Skin of body (tissue), 3 donors: ENCODE measurements at places on chromosomes 12 and 14.

DNA sequence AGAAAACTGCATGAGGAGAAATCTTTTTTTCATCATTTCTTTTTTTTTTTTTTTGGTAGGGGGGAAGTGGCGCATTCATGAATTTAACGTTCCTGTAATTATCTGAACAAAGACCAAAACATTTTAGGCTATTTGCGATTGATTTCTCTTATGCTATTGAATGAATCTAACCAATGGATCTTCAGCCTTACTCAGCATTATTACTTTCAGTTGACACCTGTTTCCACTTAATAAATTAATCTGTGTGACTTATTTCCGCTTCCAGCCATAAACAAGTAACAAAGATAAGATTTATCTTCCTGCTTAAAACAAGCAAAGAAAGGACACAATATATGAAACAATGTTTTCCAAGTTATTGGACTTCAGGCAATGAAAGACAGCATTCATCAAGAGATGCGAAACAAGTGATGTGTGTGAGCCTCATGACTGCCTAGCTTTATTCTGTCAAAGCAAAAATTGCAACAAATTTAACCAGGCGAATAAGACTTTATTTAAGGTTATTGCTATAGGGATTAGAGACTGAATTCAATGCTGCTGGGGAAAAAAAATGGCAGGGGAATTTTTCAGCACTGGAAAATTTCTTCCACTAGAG is 1026.9 kb downstream of the LRFN5 start:
- no peak for DNase-seq

DNA sequence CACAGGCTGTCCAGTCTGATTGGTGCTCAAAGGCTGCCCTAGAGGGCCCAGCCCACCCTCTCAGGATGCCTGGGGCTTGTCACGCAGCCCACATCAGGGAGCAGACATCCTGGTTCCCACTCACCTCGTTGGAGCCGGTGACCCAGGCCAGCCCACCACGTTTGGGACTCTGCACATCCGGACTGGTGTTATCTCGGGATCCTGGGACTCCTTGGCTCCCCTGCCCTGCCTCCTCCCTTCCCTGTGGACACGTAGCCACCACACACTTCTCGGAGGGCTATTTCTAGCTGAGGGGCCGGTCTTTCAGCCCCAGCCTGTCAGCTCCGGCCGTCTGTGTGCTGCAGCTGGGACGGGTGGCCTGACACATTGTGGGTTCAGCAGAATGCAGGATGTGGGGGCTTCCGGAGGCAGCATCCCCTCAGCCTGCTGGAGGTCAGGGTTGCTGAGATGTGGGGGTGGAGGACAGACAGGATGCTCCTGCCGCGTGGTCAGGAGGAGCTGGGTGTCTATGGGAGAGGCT is 12.8 kb upstream of the FGF23 start:
- no peak for DNase-seq

GRCh38 chr12:95017482-95017881 is 14.0 kb upstream of the NDUFA12 start:
- no peak for DNase-seq

- no peak for DNase-seq
These were observed 2.9 kb downstream of the MYL2 start for GRCh38 chr12:110917467-110917866.

DNA sequence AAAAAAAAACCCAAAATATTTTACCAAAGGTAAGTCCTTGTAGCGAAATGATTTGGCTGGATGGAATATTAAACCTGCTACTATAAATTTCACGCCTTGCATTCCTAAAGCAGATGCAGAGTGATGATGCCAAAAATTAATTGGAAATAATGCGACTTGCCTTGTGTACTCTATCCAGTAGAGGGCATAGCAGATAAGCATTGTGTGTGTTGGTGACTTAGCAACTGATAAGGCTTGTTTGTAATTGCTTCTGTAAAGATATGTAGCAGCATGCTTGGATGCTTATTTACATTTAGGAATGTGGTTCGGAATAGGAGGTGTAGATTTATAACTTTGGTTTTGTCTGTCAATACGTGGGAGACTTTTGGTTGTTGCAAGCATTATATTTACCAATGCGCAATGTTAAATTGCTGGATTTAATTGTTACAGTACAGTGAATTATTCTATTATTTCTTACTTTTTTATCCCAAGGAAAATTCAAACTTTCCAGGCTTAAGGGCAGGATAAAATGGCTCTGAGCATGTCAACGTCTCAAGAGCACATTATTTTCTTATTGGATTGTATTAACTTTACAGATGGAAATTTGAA is 80.5 kb downstream of the TMEM260 start:
- DNase-seq, result peak; percentile 53

DNA sequence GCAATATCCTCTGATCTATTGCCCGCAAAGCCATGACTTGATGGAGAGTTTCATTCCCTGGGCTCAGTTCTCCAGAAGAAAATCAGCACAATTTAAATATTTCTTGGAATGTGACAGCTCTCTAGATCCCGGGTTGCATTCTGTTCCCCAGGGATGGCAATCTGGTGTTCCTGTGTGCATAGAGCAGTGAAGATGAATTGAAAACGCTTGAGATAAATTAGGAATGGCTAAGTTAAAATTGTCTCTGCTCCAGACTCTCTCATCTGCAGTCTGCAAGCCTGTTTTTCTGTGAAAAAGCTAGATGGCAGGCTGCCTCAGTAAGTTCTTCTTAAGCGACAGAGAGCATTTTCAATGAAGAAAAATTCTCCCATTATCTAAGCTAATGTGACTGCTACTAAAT is 582.5 kb upstream of the MGAT4C start:
- DNase-seq, result no peak

DNA sequence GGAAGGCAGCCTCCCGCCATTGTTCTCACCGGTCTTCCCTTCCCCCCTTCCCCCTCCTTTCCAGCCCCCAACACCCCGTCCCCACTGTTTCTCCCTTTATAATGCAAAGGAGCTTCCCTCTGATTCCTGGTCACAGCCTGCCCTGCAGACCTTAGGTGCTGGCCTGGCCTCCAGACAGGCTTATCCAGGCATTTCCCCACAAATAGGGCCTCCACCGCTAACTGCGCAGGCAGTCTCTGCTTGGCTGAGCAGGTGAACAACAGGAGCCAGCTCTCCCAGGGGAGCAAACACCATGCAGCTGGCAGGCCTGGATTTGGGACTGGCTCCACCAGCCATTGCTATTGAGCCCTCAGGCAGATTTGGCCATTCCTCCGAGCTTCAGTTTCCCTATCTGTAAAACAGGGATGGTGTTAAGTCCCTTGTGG is 46.0 kb downstream of the SMIM41 start:
- no peak for DNase-seq

DNA sequence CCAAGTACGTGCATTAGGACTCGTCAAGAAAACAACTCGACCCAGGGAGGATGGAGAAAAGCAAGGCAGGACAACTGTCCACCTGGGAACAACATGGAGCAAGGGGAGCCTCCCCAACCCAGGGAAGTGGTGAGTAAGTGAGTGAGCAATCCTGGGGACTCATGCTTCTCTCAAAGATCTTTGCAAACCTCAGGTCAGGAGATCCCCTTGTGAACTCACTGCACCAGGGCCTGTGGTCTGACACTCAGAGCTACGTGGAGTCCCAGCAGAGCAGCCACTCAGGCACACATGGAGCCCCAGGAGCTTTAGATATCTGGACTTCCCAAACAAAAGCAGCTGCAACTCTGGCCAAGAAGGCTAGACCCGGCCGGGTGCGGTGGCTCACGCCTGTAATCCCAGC is 12.2 kb upstream of the OR5AU1 start:
- no peak for DNase-seq

DNA sequence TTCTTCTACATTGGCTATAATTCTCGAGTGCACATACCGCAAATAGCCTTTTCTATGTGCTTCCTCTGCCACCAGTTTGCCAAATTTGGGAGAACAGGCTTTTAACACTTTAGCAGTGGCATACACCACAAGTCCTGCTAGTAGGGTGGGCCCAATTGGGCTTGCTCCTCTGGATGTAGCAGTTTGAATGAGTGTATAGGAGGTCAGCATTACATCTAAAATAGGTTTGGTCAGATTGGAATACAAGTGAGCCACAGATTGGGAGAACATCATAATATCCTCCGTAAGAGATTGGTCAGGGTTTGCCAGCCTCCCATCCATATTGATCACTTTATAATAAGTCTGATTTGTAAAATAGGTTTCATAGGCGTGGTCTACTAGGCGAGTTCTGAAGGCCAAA is 902 bp downstream of the ABCD2 start:
- DNase-seq, result no peak
